ENCODE measurements at places on chromosomes 2 and 18.

- H3K27me3 ChIP-seq, result no peaks in the 10 kb centered on the region
- no peak for DNase-seq
- no peaks in the 10 kb centered on the region for H3K4me1 ChIP-seq
- no peak overlapping the region for H3K4me3 ChIP-seq
- no peaks in the 10 kb centered on the region for H3K36me3 ChIP-seq
Measured at GRCh38 chr2:183505911-183506310, 381.7 kb downstream of the NUP35 start.

DNA sequence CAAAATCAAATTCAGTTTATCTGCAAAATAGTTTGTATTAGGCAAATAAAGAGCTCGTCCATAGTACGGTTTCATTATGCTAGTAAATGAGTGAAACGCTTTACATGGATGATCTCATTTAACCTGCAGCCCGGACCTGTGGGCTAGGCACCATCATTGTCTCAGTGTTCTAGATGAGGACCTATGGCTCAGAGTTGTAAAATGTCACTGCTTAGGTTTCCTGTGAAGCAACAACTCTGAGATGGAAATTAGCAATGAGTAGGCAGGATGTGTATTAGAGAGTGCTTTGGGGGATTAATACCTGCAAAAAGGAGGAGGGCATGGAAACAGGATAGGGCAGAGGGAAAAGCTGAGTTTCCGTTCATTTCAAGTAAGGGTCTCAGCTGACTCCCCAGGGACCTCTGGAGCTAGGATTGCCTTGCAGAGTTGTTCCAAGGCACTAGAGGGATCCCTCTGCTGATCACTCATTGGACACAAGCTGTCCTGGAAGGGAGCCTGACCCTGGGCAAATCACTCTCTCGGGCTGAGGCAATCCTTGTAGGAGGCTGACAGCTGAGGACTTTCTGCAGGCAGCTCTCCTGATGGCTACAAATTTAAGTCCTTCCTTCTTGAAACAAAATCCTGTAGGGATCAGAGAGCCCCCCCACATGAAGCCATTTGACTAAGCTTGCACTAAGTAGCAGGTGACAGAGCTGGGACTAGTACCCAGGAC, 58.8 kb upstream of the SIX2 start:
- H3K36me3 ChIP-seq, result no peaks in the 10 kb centered on the region
- no peak overlapping the region for H3K27ac ChIP-seq
- no peak for DNase-seq
- peaks cover 3% of the 10 kb centered on the region for H3K27me3 ChIP-seq
- H3K4me3 ChIP-seq, result no peak overlapping the region

DNA sequence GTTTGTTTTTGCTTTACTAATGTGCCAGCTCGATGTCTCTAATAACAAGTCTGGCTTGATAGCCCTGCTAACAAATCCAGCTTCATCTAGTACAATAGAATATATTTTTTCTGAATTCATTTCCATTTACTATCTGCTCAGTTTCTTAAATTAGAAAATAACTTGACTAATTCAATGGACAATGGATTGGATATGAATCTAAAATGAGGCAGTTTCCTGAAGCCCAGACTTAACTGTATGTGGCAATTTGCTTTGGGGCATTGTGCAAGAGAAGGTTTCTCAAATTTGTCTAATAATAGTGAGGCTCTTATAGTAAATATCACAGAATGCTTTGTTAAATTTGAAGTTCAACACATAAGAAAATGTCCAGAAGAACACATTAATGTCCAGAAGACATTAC, 25.8 kb downstream of the CALCRL start:
- H3K27me3 ChIP-seq, result no peaks in the 10 kb centered on the region
- H3K4me1 ChIP-seq, result no peaks in the 10 kb centered on the region
- no peaks in the 10 kb centered on the region for H3K36me3 ChIP-seq
- H3K4me3 ChIP-seq, result no peak overlapping the region

GRCh38 chr2:33091541-33092123, 144.9 kb downstream of the LTBP1 start:
- H3K4me1 ChIP-seq, result peaks cover 2% of the 10 kb centered on the region
- no peak overlapping the region for H3K27ac ChIP-seq
- H3K27me3 ChIP-seq, result no peaks in the 10 kb centered on the region
- no peaks in the 10 kb centered on the region for H3K36me3 ChIP-seq
